ENCODE measurements at places on chromosomes 6 and 20.

DNA sequence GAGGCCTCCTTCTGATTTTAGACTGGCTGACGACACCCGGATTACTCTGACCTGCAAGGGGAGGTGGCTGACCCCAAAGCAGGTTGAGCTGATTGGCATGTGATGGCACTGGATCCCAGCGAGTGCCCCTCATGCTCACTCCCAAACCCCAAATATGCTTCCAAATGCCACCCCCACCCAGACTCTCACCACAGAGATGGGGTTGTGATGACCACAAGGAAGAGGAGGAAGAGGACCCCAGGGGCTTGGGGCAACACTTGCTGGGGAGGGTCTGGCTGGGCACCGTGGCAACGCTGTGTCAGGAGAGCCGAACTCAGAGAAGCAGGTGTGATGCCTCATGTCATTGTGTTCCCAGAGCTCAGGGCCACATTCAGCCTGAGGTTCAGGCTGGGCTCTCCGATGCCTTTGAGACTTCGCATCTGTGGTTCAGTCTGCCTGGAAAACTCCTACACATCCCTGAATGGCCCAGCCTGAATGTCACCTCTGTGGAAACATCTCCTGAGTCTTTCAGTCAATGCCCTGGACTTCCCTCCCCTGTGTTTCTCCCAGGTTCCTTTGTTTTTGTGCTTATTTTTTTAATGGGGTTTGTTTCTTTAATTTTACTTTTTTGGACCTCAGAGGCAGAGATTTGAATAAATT is 169.1 kb upstream of the PMEPA1 start:
- DNase-seq, result no peak

DNA sequence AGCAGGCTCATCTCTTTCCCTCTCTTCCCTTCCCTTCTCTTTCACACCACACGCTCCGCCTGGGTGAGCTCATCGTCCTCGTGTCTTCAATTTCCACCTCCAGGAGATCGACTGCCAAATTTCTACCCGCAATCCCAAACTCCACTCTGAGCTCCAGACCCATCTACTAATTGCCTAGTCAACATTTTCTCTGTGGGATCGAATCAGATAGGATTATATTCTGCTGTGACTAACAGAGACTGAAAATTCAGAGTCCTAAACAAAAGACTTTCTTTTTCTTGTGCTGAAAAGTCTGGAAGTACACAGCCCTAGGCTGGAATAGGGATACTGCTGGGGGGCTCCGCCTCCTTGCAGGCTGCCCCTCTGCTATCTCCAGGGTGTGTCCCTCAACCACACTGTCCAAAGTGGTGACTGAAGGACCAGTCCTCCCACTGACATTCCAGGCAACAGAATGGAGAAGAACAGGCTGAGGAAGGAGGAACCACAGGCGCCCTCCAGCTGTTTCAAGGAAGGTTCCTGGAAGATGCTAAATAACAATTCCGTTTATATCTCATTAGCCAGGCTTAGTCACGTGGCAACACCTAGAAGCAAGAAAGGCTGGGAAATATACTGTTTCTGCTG is 5.0 kb upstream of the HSPA12B start:
- no peak for DNase-seq

DNA sequence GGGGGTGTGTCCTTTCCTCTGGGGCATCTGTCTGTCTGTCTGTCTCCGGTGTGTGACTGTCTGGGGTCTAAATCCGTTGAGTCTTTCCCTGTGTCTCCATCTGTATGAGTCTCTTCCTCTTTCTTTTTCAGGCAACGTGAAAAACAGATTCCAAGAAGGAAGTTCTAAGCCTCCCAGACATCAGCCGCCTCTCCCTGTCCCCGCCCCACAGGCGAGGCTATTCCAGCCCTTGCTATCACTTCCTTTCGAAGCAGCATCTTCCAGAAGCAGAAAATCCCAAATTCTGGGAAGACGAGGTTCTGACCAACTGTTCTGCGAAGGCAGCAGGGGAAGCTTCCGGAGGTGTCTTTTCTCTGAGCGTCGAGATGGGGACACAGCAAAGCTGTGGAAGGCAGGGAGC is 34.0 kb downstream of the PMEPA1 start:
- DNase-seq, result no peak

- DNase-seq, result no peak
Measured at GRCh38 chr6:41125282-41125681, 28.9 kb downstream of the TREML1 start.

DNA sequence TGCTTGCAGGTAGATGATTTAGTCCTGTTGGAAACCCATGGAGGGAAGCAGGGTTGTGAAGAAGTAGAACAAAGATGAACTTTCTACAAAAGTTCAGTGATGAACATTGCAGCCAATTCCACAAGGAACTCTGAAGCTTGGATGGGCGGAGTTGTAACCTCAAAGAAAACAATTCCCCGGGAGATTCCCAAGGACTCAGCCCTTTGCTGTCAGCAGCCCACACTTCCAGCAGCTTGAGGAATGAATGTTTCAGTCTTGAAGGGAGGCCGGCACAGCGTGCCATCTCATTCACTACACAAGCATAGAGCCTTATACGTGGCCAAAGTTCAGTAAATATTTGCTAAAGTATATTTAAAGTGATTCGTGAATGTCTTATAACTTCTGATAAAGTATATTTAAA is 269.4 kb downstream of the NKAIN2 start:
- DNase-seq, result no peak

DNA sequence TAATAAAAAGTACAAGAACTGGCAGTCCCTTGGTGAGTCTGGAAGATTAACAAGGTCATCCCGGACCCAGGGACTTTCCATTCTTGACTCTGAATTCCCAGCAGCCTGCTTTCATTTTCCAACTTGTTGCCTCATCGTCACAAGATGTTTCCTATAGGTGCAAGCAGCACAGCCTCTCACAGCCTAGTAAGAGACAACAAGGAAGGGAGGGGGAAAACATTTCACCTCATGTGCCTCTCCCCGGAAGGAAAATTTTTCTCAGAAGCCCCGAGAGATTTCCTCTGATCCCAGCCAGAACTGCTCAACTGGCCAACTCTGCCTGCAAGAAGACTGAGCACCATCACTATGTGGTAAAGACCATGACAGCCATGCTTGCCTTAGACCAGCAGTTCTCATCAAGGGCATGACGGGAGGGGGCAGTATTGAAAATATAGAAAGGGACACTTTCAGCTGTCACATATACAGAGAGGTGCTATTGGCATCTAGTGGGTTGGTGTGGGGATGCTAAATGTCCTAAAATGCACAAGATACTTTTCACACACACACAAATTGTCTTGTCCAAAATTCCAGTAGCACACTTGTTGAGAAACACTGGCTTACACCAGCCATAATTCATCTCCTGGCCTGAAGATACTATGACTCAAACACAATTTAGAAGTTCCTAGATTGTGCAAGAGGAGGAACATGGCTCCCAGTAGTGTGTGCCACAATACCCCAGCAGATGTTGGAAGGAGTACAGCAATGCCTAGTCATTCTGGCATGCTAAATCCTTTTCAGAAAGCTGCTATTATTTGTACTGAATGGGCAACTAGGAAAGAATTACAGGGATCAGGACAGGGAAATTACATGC is 10.8 kb upstream of the WTAP start:
- no peak for DNase-seq

DNA sequence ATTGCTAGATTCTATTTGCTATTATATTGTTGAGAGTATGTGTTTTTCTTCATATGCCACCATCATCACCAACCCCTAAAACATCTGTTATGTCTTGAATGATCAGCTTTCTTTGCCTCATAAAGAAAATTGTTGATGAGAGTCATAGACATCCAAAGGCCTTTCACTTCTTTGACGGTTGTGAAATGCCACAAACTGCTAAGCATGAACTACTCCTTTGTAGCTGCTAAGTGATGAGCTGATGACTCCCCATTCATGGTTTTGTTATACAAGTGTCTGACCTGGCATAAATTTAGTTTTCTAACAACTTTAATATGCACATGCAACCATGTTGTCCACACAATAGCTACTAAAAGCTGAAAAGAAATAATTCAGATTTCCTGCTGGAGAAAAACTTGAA is 684 bp upstream of the MED23 start:
- peak; percentile 5 for DNase-seq

GRCh38 chr6:132268209-132268608 is 133.1 kb downstream of the MOXD1 start:
- no peak for DNase-seq

DNA sequence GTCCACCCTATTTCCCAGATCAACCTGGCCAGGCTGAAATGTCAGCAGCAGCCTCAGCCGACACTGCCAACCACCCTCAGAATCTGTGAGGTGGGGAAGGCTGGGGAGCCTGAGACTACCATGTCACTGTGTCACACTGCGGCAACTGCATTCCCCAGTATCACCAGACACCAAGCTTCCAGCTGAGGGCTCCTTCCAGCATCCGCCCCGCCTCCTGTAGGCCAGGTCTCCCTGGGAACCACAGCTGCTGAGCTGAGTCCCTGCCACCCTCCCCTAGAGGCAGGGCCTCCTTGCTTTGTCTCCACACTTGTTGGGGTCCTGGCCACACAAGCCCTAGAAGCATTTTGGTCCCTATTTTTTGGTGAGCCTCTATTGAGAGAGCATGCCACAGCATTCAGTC is 115.7 kb downstream of the UNC5CL start:
- no peak for DNase-seq

- no peak for DNase-seq
Measured at GRCh38 chr20:56060486-56060885, 55.2 kb upstream of the CBLN4 start.

DNA sequence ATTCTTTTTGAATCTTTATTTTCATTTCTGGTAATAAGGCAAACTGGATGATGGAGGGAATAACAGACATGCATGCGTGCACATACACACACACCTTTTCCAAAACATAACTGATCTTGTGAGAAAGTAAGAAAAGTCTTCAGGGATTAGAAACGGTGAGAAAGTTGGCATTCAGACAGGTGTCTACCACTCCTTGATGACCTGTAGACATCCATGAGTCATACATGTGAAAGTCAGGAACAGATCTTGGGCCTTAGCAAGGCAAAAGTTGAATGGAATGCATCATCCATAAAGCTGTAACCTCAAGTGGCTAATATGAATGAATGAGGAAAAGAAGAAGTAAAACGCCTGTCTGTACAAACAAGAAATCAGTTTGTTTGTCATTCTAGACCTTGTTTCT is 97.3 kb downstream of the GRIK2 start:
- DNase-seq, result no peak

DNA sequence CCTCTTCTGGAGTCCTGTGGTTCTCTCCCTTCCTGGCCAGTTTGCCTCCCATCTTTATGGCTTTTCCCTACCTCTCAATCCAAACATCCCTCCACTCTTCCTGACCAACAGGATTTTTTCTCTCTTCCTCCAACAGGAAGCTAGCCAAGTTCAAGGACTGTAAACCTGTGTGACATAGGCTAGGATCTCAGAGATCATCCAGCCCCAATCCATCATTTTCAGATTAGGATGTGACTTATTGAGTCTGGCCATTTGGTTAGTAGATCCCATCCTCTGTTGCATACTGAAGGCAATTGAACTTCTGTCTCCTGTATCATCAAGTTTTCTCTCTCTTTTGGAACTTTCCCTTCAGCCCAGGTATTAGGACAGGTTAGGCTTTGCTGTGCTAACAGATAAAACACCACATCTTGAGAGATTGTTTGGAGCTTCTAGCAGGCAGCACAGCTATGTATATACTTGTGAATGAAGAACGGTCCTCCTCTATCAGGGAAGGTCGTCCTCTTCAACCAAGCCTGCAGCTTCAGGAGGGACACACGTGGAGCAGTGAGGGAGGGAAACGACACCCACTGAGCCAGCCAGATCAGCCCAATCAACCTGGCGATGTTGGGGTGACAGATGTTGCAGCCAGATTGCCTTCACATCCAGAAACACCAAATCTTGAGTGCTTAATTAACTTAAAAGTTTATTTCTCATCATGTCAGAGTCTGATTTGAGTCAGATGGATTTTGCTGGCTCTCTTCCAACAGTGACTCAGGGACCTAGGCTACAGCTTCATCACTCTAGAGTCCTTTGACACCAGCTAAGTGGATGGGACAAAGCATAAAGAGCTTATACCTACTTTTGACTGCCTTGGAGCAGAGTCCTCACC is 106.8 kb downstream of the GJA10 start:
- peak; percentile 59 for DNase-seq

- DNase-seq, result no peak
Measured at GRCh38 chr20:59726281-59726595, 121.9 kb downstream of the PHACTR3 start.
